ENCODE measurements at places on chromosomes 2 and 18.
A peak's percentile ranks its signal among the peaks of the same experiment; 100 is the strongest.

DNA sequence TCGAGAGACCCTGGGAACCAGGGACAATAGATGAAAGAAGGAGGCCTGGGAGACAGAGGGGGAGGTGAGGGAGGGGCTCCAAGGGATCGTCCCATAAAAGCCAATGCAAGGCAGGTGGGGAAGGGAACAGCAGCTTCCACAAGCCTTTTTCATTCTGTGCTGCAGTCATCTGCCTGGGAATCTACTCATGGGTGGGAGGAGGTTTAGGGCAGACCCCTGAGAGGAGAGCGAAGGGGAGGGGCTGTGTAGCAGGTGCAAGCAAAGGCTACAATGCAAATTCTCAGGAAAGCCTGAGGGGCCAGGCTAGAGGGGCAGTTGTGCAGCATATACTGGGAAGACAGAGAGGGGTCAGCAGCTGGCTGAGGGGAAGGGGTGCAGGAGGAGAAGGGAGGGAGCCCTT is 135.4 kb downstream of the SETBP1 start:
- H3K4me1 ChIP-seq: peaks cover 19% of the 10 kb centered on the region
- peak; percentile 56 for DNase-seq
- no peak overlapping the region for H3K4me3 ChIP-seq

GRCh38 chr2:136045835-136046570 is 60.6 kb upstream of the DARS1 start:
- no peak for DNase-seq
- H3K4me1 ChIP-seq: peaks cover 10% of the 10 kb centered on the region
- H3K27me3 ChIP-seq: no peaks in the 10 kb centered on the region
- H3K36me3 ChIP-seq: no peaks in the 10 kb centered on the region

DNA sequence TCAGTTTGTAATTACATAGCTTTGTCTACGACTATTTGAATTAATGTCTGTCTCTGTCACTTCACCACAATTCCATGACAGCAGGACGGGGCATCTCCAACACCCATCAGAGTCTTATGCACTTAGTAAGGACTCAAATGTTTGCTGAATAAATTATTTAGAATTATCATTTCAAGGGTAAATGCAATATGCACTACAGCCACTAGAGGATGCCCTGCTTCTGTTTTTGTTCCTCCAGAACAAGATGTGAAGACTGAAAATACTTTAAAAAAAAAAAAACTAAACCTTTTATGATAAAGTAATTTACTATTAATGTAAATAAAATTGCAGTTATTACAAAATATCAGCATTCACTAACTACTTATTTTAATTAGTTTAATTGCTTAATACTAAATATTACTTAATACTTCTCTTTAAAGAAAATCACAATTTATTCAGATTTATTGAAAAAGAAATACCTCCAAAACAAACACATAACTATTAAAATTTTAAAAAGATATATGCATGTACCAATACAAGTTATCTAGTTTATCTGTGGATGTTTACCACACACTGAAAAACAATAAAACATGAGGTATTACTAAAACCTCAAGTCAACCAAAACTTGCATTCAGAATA is 3.2 kb downstream of the PIGN start:
- peak; percentile 33 for DNase-seq
- no peaks in the 10 kb centered on the region for H3K4me1 ChIP-seq
- H3K36me3 ChIP-seq: no peaks in the 10 kb centered on the region
- no peaks in the 10 kb centered on the region for H3K27me3 ChIP-seq
- no peak overlapping the region for H3K4me3 ChIP-seq

DNA sequence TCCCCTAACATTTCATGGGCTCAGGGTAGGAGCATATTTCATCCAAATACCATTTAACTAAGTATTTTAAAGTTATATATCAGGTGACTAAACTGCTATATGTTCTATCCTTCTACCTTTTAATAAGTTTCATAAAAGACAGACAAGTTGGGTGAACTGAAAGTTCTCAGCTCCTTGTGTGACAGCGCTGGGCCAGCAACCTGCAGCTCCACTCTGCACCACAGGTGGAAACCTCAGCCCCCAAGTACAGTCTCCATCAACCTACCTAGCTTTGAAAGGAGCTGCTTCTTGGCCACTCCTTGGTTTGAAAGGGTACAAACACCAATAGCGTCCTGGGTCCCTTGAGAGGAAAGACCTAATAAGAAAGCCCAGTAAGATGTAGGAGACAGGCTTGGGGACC is 177.9 kb downstream of the PDE1A start:
- no peak overlapping the region for H3K4me3 ChIP-seq
- no peaks in the 10 kb centered on the region for H3K27me3 ChIP-seq
- no peaks in the 10 kb centered on the region for H3K4me1 ChIP-seq
- no peak overlapping the region for H3K27ac ChIP-seq
- DNase-seq: no peak

DNA sequence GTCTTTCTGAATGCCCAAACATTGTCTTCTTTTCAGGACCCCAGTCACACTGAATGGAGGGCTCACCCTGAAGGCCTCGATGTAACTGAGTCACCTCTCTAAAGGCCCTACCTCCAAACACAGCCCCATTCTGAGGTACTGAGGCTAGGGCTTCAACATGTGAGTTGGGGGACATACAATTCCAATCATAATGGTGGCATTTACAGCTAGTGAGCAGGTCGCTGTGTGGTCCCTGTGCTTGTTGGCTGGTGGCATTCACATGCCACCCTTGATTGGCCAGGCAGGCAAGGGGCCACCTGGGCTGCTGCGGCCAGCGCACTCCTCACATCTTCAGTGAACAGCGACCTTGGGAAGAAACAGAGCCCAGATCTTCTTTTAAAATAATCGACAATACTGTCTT is 30.7 kb downstream of the AMER3 start:
- H3K4me1 ChIP-seq: no peaks in the 10 kb centered on the region
- H3K36me3 ChIP-seq: no peaks in the 10 kb centered on the region
- DNase-seq: no peak
- no peak overlapping the region for H3K4me3 ChIP-seq
- no peaks in the 10 kb centered on the region for H3K27me3 ChIP-seq
- no peak overlapping the region for H3K27ac ChIP-seq

DNA sequence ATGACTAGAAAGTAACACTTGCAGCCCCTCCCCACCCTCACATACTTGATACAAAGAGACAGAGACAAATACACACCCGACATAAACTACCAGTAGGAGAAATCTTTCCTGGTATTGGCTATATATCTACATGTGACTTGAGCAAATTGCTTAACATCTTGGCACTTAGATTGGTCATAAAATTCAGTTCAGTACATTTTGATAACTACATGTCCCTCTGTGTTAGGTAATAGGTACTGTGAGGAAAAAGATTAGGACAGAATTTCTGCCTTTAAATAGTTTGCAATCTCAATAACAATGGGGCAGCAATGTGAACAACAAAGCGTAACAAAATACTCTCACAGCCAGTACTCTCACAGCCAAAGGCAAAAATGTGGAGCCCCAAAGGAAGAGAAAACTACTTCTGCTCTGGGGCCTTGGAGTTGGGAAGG is 670.0 kb upstream of the ACVR2A start:
- no peak overlapping the region for H3K4me3 ChIP-seq
- H3K36me3 ChIP-seq: no peaks in the 10 kb centered on the region
- no peak for DNase-seq
- no peak overlapping the region for H3K27ac ChIP-seq
- H3K4me1 ChIP-seq: peaks cover 3% of the 10 kb centered on the region

GRCh38 chr18:73381699-73382036 is 513.9 kb upstream of the NETO1 start:
- DNase-seq: no peak
- H3K27me3 ChIP-seq: no peaks in the 10 kb centered on the region
- H3K36me3 ChIP-seq: no peaks in the 10 kb centered on the region
- H3K4me3 ChIP-seq: no peak overlapping the region

DNA sequence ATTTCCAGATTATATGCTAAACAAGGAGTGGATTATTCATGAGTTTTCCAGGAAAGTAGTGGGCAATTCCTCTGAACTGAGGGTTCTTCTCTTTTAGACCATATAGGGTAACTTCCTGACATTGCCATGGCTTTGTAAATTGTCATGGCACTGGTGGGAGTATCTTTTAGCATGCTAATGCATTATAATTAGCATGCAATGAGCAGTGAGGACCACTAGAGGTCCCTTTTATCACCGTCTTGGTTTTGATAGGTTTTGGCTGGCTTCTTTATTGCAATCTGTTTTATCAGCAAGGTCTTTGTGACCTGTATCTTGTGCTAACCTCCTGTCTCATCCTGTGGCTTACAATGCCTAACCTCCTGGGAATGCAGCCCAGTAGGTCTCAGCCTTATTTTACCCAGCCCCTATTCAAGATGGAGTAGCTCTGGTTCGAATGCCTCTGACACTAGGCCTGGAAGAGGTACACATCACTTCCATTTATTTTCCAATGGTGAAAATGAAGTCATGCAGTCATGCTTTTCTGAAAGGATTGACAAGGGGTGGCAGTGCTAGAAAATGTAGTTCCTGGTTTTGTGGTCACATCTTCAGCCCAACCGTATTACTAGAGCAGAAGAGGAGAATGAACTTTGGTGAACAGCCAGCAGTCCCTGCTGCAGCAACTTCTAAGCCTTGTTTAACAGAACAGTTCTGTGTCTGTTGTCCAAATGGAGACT is 26.6 kb upstream of the ITGA4 start:
- H3K4me3 ChIP-seq: no peak overlapping the region
- no peak overlapping the region for H3K27ac ChIP-seq
- H3K27me3 ChIP-seq: no peaks in the 10 kb centered on the region
- no peak for DNase-seq

DNA sequence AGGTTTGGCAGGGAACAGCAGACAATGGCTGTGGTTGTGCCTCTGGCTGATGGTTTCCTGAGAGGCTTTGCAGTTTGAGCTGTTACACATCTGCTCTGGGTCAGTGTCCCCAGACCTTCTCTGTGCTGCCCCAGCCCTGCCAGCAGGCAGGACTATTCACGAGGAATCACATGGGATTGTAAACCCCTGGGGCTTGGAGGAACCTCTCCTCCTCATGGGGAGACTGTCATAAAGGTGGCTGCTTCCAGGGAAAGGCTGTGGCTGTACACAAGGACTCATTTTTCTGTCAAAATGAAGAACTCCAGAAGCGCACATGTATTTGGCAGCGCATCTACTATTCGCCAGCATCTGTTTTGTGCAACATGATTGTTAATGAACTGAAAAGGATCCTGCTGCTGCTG is 142.6 kb upstream of the CYP1B1 start:
- DNase-seq: no peak
- H3K4me3 ChIP-seq: no peak overlapping the region
- H3K36me3 ChIP-seq: no peaks in the 10 kb centered on the region
- no peaks in the 10 kb centered on the region for H3K27me3 ChIP-seq
- peaks cover 22% of the 10 kb centered on the region for H3K4me1 ChIP-seq

- H3K36me3 ChIP-seq: peaks cover 21% of the 10 kb centered on the region
- DNase-seq: no peak
- H3K27ac ChIP-seq: no peak overlapping the region
- no peak overlapping the region for H3K4me3 ChIP-seq
Measured at GRCh38 chr18:76429262-76430126, 65.5 kb downstream of the ZNF516 start.

DNA sequence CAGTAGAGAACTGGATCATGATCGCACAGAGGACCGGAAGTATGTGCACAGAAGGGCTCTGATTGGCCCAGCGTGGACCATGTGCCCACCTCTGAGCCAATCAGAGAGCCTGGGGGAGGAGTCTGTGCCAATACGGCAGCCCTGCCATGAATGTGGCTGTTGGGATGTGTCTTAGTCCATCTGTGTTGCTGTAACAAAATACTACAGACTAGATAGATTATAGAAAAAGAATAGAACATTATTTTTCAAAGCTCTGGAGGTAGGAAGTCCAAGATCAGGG is 132.0 kb downstream of the NDUFA10 start:
- H3K27ac ChIP-seq: no peak overlapping the region
- no peaks in the 10 kb centered on the region for H3K36me3 ChIP-seq
- H3K4me3 ChIP-seq: no peak overlapping the region
- DNase-seq: no peak
- H3K4me1 ChIP-seq: no peaks in the 10 kb centered on the region

- H3K27ac ChIP-seq: no peak overlapping the region
- DNase-seq: no peak
- H3K36me3 ChIP-seq: peaks cover 8% of the 10 kb centered on the region
- no peak overlapping the region for H3K4me3 ChIP-seq
Measured at GRCh38 chr2:218476676-218477075, 57.8 kb downstream of the VIL1 start.

GRCh38 chr2:96495982-96496629 is 9.1 kb downstream of the NEURL3 start:
- no peaks in the 10 kb centered on the region for H3K4me1 ChIP-seq
- no peak overlapping the region for H3K27ac ChIP-seq
- H3K27me3 ChIP-seq: no peaks in the 10 kb centered on the region
- no peaks in the 10 kb centered on the region for H3K36me3 ChIP-seq

- H3K4me3 ChIP-seq: no peak overlapping the region
- H3K36me3 ChIP-seq: peaks cover 2% of the 10 kb centered on the region
- DNase-seq: no peak
- H3K27ac ChIP-seq: no peak overlapping the region
- H3K27me3 ChIP-seq: no peaks in the 10 kb centered on the region
Measured at GRCh38 chr18:13680612-13681011, 45.7 kb downstream of the FAM210A start.

GRCh38 chr2:48448274-48449061 is 81.5 kb upstream of the STON1 start:
- DNase-seq: no peak
- no peaks in the 10 kb centered on the region for H3K27me3 ChIP-seq
- H3K4me3 ChIP-seq: no peak overlapping the region

- no peaks in the 10 kb centered on the region for H3K4me1 ChIP-seq
- no peak overlapping the region for H3K4me3 ChIP-seq
- no peak overlapping the region for H3K27ac ChIP-seq
- no peaks in the 10 kb centered on the region for H3K36me3 ChIP-seq
- H3K27me3 ChIP-seq: no peaks in the 10 kb centered on the region
Measured at GRCh38 chr2:129233166-129233565, 746.3 kb upstream of the RAB6C start.

- H3K27ac ChIP-seq: no peak overlapping the region
- DNase-seq: no peak
- H3K36me3 ChIP-seq: no peaks in the 10 kb centered on the region
- H3K4me3 ChIP-seq: no peak overlapping the region
- H3K4me1 ChIP-seq: no peaks in the 10 kb centered on the region
Measured at GRCh38 chr18:43735570-43735969, 458.3 kb upstream of the SYT4 start.

Data from neuronal stem cell (in vitro differentiated cells).